Germinal center (tissue), 1 donor: ENCODE measurements at places on chromosomes 3 and 15.

DNA sequence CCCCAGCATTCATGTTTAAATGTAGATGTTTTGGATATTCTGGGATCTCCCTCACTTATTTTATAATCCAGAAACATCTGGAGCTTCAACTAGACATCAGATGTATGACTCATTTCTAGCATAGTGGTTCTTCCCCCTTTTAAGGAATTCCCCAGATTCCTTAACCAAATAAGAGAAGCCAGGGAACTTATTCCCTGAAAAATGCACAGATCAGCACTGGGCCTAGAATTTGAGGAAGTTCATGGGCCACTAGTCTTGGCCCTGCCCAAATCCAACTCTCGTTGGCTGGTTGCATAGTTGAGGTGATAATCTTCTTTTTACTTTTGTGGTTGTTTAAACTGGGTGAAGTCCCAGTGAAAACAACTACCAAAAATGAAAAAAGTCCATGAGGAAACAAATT lies 20.4 kb downstream of the RARRES1 start:
- DNase-seq: no peak

- no peak for DNase-seq
Observed at GRCh38 chr3:30343861-30344260, 262.5 kb upstream of the TGFBR2 start.

- no peak for DNase-seq
Observed at GRCh38 chr15:77720655-77721054, 87.9 kb upstream of the LINGO1 start.

DNA sequence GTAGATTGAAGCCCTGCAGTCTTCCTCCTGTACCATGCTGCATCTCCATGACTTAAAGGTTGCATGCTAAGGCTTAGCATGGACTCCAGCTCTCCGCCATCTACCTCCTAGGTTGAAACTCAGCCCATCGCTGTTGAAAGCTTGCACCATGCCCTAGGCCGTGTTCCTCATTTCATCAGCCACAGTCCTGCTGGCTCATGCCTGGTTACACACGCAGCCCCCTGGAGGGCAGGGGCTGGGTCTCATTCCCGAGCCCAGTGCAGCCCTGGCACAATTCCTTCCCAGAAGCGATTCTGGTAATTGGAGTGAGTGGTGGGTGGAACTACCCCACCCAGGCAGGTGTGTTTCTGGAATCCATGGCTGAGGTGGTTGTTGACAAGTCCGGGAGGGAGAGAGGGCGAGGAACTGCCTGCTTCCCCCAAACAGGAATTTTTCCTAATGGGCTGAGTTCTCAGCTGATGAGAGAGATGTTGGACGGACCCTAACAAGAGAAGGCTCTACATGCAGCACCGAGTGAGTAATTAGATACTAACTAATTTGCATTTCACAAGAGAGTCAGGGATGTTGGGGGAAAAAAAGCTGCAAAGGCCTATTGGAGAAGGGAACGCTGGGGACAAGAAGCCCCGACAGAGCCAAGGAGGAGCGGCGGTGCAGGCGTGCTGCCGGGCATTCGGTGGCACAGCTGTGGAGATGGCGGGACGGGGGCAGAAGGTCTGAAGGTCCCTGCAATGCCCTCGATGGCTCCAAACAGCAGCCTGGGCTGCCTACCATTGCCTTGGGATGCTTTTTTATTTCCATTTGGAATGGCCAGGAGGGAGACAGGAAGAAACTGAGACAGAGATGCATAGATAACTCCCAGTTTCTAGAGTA lies 92.3 kb upstream of the TLE3 start:
- no peak for DNase-seq

- DNase-seq: no peak
Observed at GRCh38 chr15:45906230-45906629, 271.4 kb downstream of the SQOR start.

DNA sequence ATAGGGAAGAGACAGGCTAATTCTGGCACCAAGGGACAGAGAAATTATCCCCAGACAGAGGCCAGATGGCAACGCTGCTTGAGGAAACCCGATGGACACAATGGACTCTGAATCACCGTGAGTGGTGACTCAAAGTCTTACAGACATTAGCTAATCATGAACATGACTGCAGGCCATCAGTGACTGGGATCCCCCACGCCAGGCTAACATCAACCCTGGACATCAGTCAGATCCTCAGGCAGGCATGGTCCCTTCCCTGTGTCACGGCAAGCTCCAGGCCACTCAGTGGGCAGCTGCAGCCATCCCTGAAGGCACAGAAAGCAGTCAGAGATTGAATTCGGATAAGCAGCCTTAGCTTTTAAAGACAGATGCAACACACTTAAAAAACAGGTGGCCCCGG lies 23.8 kb upstream of the OXTR start:
- no peak for DNase-seq

GRCh38 chr15:69718916-69719315 lies 266.3 kb downstream of the RPLP1 start:
- peak; percentile 30 for DNase-seq

DNA sequence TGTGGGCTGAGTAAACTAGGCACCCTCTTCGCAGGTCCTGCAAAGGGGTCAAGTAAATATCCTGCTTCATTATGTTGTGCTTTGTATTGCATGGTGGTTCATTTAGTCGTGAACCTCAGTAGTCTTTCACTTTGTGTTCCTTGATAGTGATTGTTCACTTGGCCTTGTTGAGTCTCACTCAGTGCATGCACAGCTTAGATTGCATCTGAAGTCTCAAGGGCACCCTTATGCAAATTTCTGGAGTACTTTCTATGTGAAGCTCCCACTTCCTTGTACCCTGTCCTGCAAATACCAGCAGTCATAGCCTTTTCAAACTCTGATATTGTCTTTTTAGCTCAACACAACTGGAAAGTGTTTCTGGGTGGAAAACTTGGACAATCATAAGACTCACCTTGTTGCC lies 519.2 kb downstream of the NAALADL2 start:
- DNase-seq: no peak

- DNase-seq: no peak
Observed at GRCh38 chr3:42746455-42747450, 26.3 kb downstream of the CCDC13 start.

GRCh38 chr15:38997841-38998240 lies 433.2 kb upstream of the RASGRP1 start:
- no peak for DNase-seq

DNA sequence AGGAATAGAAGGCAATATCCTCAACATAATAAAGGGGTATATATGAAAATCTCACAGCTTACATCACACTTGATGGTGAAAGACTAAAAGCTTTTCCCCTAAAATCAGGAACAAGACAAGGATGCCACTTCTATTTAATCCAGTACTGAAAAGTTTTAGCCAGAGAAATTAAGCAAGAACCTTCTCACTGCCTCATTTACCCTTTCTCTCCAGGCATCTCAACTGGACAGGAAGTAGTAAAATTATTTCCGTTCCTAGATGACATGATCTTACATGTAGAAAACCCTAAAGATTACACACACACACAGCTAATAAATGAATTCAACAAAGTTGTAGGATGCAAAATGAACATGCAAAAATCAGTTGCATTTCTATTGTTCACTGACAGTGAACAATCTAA lies 11.2 kb downstream of the SCAP start:
- DNase-seq: no peak

- no peak for DNase-seq
Observed at GRCh38 chr15:66138096-66138783, 115.3 kb downstream of the MEGF11 start.

DNA sequence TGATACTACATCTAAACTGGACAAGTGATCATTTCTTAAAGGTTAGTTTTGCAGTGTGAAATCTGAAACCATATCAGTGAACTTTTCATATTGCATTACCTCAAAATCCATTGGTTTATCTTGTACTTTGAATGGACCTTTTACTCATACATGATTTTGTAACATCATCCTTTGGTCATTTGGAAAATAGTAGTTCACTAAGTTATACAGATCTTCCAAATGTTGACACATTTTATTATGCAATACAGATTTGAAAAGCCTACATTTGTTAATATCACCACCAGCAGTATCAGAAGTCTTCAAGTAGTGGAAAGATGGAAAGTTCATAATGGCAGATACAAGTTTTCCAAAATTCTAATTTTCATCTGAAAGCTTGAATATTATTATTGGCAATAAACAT lies 64.0 kb upstream of the CDV3 start:
- DNase-seq: no peak

GRCh38 chr15:58551084-58551763 lies 119.4 kb downstream of the LIPC start:
- no peak for DNase-seq

GRCh38 chr15:70190965-70191364 lies 93.2 kb upstream of the TLE3 start:
- DNase-seq: no peak

DNA sequence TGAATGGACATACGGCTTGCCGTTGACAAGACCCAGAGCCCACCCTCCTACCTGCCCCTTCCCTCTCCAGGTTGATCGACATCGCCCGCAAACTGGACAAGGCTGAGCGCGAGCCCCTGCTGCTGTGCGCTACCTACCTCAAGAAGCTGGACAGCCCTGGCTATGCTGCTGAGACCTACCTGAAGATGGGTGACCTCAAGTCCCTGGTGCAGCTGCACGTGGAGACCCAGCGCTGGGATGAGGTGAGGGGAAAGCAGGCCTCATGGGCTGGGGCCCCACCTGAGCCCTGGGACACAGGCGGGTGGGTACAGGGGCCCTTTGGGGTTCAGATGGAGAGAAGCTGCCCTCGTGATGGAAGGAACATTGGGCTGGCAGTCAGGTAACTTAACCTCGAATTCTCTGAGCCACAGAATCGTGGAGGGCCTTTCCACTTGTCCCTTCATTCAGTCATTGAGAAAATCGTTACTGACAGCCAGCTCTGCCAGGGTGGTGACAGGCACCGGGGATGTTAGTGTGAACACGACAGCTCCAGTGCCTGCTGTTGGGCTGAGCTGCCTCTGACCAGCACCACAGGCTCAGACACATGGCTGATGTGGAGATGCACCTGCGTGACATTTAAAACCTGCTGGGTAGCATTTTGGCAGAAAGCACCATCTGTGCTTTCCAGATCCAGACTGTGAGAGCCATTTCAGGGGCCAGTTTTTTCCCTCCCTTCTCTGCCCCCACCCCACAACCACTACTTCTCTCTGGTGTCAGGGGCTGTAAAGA lies 25.6 kb upstream of the RHO start:
- no peak for DNase-seq

- no peak for DNase-seq
Observed at GRCh38 chr3:157237886-157238285, 77.9 kb upstream of the CCNL1 start.

DNA sequence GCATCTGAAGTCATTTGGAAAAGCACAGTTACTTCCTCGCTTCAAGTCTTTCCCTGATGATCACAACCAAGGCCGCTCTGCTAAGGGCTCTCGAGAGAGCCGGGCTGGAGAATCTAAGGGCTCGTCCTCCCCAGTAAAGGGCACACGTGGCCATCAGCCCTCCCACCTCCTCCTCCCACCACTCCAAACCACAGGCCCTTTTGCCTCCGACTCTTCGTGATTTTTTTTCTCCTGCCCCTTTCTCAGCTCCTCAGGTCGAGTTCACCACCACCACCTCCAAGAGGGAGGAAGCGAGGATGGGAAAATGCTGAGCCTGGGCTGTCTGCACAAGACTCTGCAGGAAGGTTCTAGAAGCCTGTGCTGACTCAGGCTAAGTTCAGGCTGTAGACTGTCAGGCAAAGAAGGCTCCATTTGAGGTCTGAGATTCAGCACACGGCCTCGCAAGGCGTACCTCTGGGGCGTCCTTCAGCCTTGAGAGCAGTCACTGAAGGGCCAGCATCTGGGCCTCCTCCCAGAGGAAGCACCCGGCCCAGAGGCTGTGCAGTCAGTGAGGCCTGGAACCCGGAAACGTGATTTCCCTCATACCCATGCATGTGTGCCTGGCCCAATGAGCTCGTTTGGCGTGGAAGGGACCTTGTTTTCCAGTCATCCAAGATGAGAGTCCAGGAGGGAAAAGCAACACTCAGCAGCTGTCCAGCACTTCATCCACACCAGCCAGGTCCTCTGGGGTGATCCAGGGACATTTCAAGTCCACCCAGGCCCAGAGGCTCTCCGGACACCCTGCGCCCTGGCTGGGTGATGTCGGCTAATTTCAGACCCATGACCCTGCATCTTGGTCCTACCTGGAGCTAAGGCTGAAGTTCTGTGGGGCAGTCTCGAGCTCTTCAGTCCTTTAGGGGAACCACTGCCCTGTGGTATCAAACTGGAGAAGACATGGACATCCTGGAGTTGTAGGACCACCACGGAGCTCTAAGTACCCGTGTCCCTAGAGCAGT lies 196.8 kb downstream of the XXYLT1 start:
- DNase-seq: no peak

GRCh38 chr3:80643421-80643820 lies 875.6 kb upstream of the ROBO1 start:
- DNase-seq: no peak

- DNase-seq: no peak
Observed at GRCh38 chr3:154228561-154229216, 95.6 kb downstream of the DHX36 start.

DNA sequence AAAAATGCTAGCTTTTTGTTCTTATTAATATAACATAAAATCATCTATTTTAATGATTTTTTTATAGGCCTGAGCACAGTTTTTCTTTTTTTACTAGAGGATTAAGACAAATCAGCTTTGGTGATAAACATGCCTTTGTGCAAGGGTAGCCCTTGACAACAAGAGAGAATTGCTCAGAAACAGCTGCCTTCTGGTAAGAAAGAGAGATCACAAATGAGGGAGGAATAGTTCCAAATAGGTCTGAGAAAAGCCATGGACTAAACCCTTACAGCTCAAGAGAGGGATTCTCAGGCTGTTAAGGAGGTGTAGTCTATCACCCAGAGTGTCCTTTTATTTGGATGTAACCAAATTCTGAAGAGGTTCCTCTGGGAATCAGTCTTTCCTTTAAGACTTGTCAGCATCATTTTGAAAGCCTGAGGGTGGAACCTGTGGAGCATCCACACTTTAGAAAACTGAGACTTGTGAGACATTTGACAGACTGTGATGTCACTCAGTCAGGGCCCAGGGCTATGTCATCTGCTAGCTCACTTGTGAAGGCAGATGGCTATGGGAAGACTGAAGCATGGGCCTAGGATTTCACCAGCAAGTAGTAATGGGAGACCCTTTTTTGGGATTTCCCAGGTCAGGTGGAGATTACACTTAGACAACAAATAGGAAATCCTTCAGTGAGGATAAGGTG lies 102.9 kb upstream of the KCNAB1 start:
- no peak for DNase-seq

DNA sequence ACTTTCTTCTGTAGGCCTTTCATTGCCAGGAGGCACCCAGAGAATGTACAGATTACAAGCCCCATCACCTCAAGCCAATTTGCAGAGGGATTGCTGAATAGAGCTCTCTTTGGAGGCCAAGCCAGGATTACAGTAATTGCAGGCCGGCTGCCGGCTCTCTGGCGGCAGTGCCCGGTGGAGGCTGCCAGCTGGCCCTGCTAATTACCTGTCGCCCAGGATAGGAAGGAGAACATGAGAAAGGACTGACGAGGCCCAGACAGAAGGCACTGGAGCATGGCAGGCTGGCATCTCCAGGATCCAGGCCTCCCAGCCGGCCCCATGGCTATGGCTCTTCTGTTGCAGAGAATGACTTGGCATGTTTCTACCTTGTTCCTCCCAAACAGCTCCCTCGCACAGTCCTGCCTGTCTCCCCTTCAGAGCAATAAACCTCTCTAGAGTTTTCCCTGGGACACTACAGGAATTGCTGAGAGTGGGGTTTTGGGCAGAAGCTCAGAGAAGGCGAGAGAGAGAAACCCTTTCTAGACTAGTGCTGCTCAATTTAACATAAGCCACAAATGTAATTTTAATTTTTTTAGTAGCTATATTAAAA lies 273.6 kb upstream of the PROK2 start:
- no peak for DNase-seq

GRCh38 chr15:33964665-33965040 lies 3.6 kb upstream of the CHRM5 start:
- no peak for DNase-seq

GRCh38 chr15:69388260-69388705 lies 25.9 kb upstream of the KIF23 start:
- DNase-seq: no peak
